ENCODE measurements at places on chromosomes 2 and 18. TPM values are rescaled to one million over a fixed set of nuclear protein-coding genes. Genes with fewer than 3 reads are reported as not detected.

Gene TCF23
- not detected for total RNA-seq

Gene PTPRN
- not detected for total RNA-seq

DNA sequence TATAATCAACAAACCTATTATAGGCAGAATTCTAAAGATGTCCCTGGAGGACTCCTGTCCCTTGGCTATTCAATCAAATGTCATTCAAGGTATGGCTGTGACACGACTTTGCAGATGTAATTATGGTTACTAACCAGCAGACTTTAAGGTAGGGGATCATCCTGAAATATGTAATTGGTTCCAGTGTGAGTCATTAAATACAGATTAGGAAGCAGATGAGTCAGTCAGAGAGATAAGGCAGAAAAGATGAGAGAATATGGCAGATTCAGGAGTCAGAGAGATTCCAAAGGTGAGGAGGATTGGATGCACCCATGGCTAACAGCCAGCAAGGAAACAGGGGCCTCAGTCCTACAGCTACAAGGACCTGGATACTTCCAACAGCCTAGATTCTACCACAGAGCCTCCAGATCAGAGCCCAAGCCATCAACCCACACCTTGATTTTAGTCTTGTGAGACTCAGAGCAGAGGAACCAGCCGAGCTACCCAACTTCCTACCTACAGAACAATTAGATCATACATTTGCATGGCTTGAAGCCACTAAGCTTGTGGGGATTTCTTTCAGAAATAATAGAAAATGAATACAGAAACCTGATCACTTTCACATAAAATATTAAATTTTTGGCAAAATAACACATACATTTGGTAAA lies 11.2 kb upstream of the PROM2 start:
- no peak overlapping the region for H3K4me3 ChIP-seq
- DNase-seq = no peak
- H3K36me3 ChIP-seq = no peaks in the 10 kb centered on the region
- H3K27ac ChIP-seq = no peak overlapping the region

DNA sequence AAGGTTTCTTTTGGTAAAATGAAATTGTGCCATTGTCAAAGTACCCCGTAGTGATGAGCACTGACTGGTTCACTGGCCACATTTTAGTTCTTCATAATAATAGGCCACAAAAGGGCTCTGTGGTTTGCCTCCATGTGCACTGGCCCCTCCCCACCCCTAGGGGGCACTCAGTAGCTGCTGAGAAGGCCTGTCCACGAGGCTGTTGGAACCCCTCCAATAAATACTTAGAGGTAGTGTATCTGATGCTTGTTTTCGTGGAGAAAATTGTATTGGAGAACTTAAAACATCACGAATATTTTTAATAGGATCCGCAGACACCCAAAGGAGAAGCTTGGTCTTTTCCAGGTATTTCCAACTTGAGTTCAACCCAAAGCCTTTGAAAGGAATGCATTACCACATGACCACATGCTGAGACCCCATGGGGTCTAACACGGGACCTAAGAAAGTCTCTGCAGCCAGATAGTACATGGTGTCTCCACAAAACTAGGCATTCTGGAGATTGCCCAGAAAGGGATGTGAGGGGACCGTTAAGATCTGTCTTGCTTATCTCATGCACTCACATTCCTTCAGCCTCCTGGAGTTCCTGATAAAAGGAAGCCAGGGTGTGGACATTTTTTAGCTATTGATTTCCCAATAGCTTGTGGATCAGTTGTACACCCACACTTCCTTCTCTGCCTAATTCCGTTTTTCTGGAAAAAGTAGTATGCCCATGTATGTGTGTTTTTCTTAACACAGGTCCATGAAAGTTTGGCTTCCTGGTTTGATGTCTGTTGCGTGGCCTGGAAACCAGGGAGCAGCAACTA lies 28.5 kb upstream of the NOSTRIN start:
- no peaks in the 10 kb centered on the region for H3K27me3 ChIP-seq
- H3K4me1 ChIP-seq = no peaks in the 10 kb centered on the region
- H3K36me3 ChIP-seq = no peaks in the 10 kb centered on the region

DNA sequence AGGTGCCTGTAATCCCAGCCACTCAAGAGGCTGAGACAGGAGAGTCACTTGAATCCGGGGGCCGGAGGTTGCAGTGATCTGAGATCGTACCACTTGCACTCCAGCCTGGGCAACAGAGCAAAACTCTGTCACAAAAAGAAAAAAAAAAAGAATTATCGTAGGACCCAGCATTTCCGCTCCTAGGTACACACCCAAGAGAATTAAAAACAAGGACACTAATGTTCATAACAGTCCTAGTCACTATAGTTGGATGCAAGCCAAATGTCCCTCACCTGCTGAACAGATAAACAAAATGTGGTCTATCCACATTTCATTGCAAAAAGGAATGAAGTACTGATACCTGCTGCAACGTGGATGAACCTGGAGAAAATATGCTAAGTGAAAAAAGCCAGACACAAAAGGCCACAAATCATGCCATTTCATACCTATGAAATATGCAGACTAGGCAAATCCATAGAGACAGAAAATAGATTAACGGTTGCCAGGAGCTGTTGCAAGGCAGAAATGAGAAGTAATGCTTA lies 21.2 kb downstream of the ADRA2B start:
- H3K27ac ChIP-seq = no peak overlapping the region
- no peak overlapping the region for H3K4me3 ChIP-seq
- H3K4me1 ChIP-seq = no peaks in the 10 kb centered on the region
- H3K27me3 ChIP-seq = no peaks in the 10 kb centered on the region
- H3K36me3 ChIP-seq = no peaks in the 10 kb centered on the region

DNA sequence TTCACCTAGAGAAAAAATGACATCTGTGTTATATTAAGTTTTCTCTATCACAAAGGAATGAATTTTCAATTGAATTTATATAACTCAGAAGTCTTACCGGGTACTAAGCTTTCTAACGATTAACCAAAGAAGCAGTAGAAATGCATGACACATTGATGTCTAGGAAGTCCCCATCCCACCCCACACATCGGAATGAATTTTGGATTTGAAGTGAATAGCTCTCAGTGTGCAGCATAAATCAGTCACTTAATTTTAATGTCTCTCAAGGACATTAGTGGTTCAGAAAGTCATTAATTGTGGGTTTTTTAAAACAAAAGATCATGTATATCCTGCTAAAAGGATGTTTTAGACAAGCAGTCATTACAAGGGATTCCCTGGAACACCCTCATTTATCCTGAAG lies 141.4 kb upstream of the PIEZO2 start:
- no peak overlapping the region for H3K27ac ChIP-seq
- DNase-seq = no peak
- no peaks in the 10 kb centered on the region for H3K4me1 ChIP-seq

DNA sequence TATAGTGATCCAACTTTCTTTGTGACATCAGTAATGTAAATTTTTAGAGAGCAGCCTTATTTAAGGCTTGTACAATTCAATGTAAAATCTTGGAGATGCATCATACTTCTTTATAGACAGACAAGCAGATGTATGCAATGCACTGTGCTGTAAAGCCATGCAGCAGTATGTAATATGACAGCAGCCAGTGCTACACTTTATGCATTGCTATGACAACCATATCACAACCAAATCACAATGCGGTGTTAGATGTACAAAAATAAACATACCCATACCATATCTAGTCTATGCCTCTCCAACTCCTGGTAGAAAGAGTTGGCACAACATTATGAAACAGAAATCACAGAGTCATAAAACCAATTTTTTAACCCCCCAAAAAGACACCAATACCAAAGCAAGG lies 110.3 kb upstream of the WDSUB1 start:
- peaks cover 5% of the 10 kb centered on the region for H3K36me3 ChIP-seq
- no peak overlapping the region for H3K4me3 ChIP-seq
- H3K27ac ChIP-seq = no peak overlapping the region
